Fibroblast of mammary gland (primary cell): ENCODE measurements at places on chromosomes 13 and 19.
A peak's percentile ranks its signal among the peaks of the same experiment; 100 is the strongest.

GRCh38 chr19:43406297-43406696 lies 8.4 kb upstream of the TEX101 start:
- DNase-seq: no peak

DNA sequence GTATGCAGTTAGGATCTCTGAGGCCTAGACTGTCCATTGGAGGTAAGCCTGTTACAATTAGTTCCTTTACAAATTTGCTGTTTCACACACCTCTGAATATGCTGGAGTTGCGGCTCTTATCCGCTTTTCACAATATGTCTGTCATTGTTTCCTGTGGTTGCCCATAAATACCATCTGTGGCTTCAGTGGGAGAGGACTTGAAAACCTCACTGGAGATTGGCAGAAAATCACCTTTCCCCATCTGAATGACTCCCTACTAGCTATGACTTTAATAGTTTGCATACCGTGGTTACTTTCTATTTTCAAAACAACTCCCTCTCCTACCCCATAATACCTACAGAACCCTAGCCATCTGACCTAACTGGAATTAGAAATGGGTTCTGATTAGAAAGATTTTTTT lies 454.3 kb downstream of the PCDH17 start:
- no peak for DNase-seq

DNA sequence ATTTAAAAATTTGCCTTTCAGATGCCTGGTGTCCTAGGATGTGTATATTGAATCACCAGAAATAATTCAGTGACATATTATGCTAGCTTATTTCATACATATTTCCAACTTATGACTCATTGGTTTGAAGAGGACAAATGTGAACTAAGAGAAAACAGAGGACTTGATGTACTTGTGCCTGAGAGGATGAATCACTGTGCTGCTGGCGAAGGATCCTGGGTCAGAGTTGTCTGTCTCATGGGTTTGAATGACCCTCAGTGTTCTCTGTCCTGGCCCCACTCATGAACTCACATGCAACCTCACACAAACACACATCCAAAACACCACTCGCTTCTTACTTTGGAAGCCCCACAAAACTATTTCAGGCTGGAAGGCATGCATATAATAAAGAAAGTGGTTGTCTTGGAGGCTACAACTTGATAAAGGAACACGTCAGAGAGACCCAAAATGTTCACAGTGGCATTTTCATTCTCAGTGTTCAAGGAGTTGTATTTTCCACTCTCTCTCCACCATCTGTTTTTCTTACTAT lies 129.0 kb upstream of the SPRY2 start:
- peak; percentile 99 for DNase-seq

DNA sequence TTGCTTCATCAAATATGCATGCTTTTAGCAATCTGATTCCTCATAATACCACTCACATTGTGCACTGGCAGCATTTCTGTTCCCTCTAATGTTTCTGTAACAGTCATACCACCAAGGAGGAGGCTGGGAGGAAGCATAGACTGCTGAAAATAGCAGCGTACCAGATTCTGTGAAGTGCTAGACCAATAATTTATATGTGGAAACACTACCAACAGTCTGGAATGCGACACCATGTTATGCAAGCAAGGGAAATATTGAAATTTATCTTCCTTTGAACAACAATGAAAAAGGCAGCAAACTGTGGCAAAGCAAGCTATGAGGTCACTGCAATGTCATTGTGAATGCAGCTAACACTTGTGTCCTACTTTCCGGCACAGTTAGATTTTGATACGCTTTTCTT lies 1388.0 kb downstream of the EFNB2 start:
- DNase-seq: no peak

- DNase-seq: peak; percentile 38
These were observed 1581.3 kb downstream of the EFNB2 start for GRCh38 chr13:104954210-104954609.

GRCh38 chr13:108777421-108778420 lies 148.3 kb downstream of the MYO16 start:
- peak; percentile 41 for DNase-seq

GRCh38 chr13:94313321-94313910 lies 166.1 kb downstream of the DCT start:
- peak; percentile 77 for DNase-seq

DNA sequence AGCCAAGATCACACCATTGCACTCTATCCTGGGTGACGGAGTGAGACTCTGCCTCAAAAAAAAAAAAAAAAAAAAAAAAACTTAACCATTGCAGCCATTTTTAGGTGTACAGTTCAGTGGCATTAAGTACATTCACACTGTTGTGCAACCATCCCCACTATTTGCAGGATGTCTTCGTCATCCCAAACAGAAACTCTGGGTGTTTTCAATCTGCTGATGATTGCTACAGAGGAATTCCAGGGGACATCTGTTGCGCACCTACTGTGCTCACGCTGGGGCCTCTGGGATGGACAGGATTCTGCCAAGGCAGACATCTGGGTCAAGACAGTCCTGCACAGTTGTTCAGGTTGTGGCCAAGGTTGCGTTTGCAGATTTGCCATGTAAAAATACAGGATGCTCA lies 2.4 kb upstream of the APOC4 start:
- peak; percentile 30 for DNase-seq

GRCh38 chr13:22369840-22370239 lies 699.0 kb downstream of the FGF9 start:
- DNase-seq: no peak

DNA sequence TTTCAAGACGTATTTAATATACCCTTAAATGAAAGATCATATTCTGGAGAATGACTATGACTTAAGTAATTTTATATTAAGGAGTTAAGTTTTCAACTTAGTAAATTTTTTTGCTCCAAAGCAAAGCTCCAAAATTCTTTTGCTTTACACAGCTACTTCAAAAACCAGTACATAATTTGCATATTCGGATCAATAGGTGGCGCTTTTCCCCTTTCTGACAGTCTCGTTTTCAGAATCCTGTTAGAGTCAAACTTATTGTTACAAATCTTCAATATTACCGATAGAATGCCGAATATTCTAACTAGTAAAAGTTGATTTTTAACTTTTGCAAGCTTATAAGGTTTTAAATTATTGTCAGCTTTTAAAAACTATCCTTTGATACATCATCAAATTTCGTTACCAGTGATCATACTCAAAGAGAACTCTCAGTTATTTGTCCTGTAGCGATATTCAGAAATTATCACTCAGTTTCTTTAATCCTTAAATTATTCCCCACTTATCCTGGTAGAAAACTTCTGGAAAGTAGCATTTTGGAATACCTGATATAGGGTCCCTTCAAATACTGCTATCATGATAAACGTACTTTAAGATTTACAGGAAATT lies 852.7 kb upstream of the KLHL1 start:
- peak; percentile 28 for DNase-seq

GRCh38 chr19:17580470-17581144 lies 25.2 kb downstream of the COLGALT1 start:
- no peak for DNase-seq

GRCh38 chr13:34416971-34417380 lies 525.1 kb upstream of the NBEA start:
- peak; percentile 83 for DNase-seq

- DNase-seq: no peak
These were observed 132.9 kb upstream of the SERP2 start for GRCh38 chr13:44240611-44241145.

DNA sequence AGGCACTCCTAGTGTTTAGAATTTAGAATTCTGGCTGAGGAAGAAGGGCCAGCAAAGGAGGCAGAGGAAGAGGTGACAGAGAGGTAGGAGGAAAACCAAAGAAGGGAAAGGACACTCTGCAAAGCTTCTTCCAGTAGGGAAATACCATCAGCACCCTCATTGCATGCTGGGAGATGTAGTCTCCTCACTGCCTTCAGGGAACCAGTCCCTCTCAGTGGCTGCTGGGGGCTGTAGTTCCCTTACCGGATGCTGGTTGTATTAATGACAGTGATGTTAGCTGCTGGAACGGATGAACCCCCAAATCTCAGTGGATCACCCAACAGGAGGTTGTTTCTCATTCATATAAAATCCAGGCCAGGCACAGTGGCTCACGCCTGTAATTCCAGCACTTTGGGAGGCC lies 10.1 kb downstream of the GRIN2D start:
- DNase-seq: peak; percentile 61

DNA sequence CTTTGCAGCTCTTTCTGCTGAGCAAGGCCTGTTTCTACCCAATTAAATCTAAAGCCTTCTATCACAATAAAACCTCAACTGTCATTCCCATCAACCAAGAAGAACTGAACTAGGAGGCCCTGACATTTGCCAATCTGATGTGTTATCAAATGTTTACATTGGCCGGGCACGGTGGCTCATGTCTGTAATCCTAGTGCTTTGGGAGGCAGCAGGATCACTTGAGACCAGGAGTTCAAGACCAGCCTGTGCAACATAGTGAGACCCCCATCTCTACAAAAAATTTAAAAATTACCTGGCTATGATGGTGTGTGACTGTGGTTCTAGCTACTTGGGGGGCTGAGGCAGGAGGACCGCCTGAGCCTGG lies 2.8 kb upstream of the FBXO17 start:
- no peak for DNase-seq

GRCh38 chr19:10424011-10424637 lies 3.8 kb downstream of the PDE4A start:
- peak; percentile 71 for DNase-seq

GRCh38 chr13:38990693-38991092 lies at the start of gene STOML3:
Gene STOML3, minus strand, starts transcription at chr13:38990831. Its CDS starts 110 bp downstream, at chr13:38990721.
- no peak for DNase-seq

DNA sequence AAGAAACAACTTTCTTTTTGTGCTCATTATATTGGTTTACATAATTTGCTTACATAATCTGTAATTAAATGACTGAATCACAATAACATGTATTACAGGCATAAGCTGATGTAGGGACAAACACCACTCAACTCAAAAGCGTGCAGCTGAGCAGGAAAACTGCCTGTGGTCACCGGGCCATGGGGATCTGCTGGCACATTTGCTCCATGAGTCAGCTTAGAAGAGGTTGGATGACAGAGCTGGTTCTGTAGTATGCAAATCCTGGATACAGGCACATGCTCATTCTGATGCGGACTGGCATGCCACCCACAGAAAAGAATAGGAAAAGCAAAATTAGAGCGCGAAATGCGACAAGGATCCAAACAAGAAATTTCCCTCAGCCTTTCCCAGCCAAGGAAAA lies 128.6 kb downstream of the USP12 start:
- DNase-seq: peak; percentile 99

- no peak for DNase-seq
These were observed 413.1 kb upstream of the ARGLU1 start for GRCh38 chr13:106981051-106981450.

GRCh38 chr19:1833540-1833939 lies 14.7 kb downstream of the REXO1 start:
- DNase-seq: no peak

GRCh38 chr13:21957833-21958232 lies 287.0 kb downstream of the FGF9 start:
- DNase-seq: no peak

GRCh38 chr19:33000510-33000909 lies 28.5 kb downstream of the FAAP24 start:
- DNase-seq: no peak

DNA sequence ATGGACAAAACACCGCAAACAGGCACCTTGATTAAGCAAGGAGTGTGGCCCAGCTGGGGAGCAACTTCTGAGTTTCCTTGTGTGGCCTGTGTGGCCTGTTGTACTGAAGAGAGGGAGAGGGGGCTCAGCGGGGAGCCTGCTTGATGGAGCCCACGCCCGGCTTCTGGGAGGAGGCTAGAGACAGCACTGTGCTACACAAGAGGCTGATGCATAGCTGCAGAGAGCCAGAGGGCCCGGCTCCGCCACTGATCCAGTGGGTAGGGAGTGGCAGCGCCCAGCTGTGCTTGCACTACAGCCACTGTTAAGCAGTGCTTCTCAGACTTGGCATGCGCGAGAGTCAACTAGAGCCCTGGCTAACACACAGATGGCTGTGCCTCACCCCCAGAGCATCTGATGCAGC lies 19.0 kb downstream of the LYL1 start:
- DNase-seq: no peak
